ENCODE measurements at places on chromosomes 7 and 10.

- no peak for DNase-seq
These were observed 304.3 kb downstream of the PTPRN2 start for GRCh38 chr7:158283016-158283974.

DNA sequence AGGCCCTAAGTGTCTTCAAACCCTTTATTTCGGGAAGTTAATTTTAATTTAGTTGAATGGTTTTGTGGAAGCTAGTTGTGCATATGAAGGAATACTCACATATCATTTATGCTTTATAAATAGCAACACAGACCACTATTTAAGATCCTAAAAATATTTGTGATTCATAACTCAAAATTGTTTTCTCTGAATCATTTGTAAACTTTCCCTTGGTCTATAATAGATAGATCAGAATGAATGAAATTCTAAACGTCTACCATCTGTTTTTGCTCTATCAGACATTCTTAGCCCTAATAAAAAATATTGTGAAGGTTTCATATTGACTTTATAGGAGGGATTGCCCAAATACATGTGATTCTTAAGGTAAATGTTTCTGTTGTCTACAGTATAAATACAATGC is 43.5 kb downstream of the LOXL4 start:
- no peak for DNase-seq

DNA sequence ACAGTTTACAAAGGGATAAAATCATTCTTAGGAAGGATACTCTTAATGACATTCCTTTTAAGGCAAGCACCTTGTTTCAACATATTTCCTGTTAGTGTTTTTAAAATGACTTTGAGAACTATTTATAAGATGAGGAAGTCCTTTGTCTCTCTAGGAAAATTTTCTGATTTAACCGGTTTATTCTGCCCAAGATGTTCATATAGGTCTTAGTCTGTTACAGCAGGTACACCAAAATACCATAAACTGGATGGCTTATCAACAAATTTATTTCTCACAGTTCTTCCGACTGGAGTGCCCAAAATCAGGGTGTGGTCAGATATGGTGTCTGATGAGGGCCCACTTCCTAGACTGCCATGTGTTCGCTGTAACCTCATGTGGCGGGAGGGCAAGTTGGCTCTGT is 77.9 kb downstream of the GSAP start:
- DNase-seq, result no peak

GRCh38 chr7:152649220-152649619 is 26.7 kb downstream of the XRCC2 start:
- DNase-seq, result no peak

DNA sequence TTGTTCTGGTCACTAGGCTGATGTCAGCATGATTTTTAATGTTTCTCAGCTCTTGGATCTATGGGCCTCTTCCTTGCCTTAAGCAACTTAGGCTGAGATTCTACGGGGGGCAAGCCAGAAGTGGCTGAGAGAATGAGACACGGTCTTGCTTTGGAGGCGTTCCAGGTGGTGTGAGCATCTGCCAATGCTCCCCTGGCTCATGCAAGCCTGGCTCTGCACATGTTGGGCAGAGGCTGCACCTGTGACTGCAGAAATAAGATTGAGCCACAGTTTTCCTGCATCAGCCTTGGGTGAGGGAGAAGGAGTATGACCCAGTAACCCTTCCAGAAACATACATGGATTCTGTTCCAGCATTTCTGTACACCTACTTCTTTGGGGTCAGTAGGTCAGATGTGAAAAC is 41.9 kb downstream of the C10orf120 start:
- DNase-seq, result no peak

DNA sequence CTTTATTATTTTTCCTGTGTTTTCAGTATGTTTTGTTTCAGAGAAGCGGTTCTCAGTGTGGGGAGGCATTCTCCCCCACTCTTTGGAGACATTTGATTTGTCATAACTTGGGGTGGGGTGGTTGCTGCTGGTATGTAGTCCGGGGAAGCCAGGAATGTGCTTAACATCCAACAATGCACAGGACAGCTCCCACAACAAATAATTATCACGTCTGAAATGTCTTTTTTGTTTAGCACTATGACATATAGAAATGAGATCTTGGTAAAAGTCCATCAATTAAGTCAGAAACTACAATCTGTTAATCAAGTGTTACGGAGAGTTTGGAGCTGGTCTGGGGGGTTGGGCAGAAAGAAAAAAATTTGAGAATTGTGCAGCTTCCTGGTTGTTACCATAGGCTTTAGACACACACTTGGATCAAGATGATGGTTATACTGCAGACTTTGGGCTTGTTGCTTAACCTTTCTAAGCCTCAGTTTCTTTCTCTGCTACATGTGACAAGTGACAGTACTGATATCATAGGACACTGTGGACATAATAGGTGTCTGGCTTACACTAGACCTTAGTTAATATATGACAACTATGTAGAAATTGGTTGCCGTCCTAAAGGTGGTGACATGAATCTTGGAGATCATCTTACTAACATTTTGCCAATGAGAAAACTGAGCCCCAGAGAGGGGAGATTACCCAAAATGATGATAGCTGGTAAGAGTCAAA is 113.7 kb downstream of the LRMDA start:
- DNase-seq, result no peak

GRCh38 chr10:100744987-100745881 is at the start of gene PAX2:
Gene PAX2 (plus strand): TSS chr10:100745582. CDS start chr10:100746261, 679 bp downstream.
- DNase-seq, result no peak
